Activated CD4-positive, alpha-beta T cell treated with anti-CD3 and anti-CD28 coated beads, Interleukin-2, amount 10 ng/mL, durations not matched to agents 7 days and 5 days (primary cell): ENCODE measurements at places on chromosomes 4 and X. TPM values are rescaled to one million over a fixed set of nuclear protein-coding genes. Genes with fewer than 3 reads are reported as not detected.

PRKG2 gene
- total RNA-seq: 0.25 TPM

- H3K36me3 ChIP-seq: peaks cover 22% of the 10 kb centered on the region
- DNase-seq: peak; percentile 86
- H3K4me3 ChIP-seq: peak overlapping the region; percentile 98
- H3K27me3 ChIP-seq: no peaks in the 10 kb centered on the region
- peak overlapping the region; percentile 100 for H3K27ac ChIP-seq
- H3K4me1 ChIP-seq: peaks cover 33% of the 10 kb centered on the region
Measured at GRCh38 chrX:118495958-118496762, 545 bp downstream of the DOCK11 start.

FAM184B gene
- not detected for total RNA-seq

DNA sequence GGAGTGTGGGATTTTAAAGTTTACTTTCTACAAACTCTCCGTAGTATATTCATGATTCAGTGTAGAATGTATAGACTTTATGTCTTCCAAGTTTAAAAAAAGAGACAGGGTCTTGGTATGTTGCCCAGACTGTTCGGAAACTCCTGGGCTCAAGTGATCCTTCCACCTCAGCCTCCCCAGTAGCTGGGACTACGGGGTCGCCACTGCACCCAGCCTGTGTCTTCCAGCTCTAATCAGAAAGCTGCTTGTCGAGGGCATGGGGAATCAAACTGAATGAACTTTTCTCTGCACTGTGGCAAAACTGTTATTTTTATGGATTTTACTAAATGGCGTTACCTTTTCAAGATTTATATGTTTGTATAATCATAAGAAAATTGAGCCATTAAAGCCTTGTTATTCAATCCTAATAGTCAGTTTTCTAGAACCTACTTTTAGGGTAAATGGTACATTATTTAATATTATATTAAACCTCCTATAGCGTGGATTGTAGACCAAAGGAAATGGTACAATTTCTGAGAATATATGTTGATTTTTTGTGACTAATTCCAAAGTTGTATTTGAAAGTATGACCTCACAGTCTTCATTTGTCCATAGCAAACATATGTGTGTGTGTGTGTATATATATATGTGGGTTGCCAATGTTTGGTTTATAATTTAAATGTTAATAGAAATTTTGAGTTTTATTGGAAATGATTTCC is 1.1 kb downstream of the BLOC1S4 start:
- H3K4me3 ChIP-seq: peak overlapping the region; percentile 85
- peaks cover 32% of the 10 kb centered on the region for H3K4me1 ChIP-seq
- no peak for DNase-seq
- peaks cover 9% of the 10 kb centered on the region for H3K36me3 ChIP-seq

DNA sequence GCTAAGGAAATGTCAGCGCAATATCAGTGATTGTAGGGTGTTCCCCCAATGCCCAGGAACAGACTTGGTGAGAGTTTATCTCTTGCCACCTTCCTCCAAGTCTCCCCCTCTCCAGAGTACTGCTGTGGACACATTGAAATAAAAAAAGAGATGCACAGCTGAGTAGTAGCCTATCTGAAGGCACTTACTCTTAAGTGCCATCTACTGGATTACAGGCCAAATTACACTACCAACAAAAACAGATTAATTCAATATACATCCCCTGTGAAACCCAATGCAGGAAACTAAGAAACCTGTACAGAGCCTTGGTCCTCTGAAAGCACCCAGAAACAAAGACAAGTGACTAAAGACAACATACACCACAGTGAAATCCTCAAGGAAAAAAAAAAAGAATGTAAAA is 460.3 kb downstream of the ZIC3 start:
- no peaks in the 10 kb centered on the region for H3K27me3 ChIP-seq
- no peak overlapping the region for H3K4me3 ChIP-seq
- H3K36me3 ChIP-seq: no peaks in the 10 kb centered on the region

DNA sequence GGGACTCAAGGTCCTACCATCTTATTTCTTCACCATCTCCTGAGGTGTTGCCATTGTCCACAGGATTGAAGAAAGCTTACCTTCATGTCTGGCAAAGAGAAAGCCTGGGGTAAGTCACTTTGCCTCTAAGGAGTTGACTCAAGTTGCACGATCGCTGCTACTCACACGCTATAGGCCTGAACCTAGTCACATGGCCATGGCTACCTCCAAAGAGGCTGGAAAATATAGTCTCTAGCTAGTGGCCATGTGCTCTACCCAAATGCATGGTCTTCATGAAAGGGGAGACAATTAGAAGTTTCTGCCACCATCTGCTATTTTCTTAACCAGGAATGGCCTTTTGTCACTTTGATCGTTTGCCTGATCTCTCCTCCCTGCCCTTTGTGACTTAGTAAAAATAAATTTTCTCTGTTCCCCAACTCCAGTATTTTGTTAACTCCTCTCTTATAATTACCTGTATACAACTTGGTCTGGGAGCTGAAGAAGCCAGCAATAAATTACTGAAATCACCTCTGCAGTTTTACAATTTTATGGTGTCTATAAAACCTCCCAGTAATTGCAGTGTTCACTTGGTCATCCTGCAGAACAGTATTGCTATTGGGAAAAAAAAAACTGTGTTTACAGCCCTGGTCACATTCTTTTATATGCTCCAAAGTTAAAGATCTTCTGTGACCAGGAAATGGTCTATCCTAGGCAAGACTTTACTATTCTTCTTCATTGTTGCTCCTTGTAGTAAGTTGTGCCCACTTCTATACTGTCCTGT is 126.7 kb upstream of the TSPAN5 start:
- peaks cover 1% of the 10 kb centered on the region for H3K27me3 ChIP-seq
- H3K27ac ChIP-seq: no peak overlapping the region
- no peak overlapping the region for H3K4me3 ChIP-seq
- H3K4me1 ChIP-seq: no peaks in the 10 kb centered on the region
- H3K36me3 ChIP-seq: no peaks in the 10 kb centered on the region

DNA sequence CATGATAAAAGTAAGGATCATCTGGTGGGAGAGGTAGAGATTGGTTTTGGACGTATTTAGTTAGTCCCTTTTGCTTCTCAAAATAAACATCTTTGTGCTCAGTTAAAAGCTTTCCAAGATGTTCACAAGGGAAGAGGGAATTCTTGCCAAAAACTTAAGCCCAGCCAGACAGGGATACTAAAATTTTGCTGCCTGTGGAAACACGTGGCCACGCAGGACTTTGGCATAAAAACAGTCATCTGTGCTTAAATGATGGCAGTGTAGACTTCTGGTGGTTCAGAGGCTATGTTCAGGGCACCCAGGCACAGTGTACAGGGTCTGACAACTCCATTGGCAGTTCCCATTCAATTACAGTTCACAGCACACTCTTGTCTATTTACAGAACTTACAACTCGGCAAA is 93.2 kb upstream of the JADE1 start:
- no peaks in the 10 kb centered on the region for H3K36me3 ChIP-seq
- DNase-seq: no peak
- peaks cover 3% of the 10 kb centered on the region for H3K27me3 ChIP-seq
- no peak overlapping the region for H3K27ac ChIP-seq

DNA sequence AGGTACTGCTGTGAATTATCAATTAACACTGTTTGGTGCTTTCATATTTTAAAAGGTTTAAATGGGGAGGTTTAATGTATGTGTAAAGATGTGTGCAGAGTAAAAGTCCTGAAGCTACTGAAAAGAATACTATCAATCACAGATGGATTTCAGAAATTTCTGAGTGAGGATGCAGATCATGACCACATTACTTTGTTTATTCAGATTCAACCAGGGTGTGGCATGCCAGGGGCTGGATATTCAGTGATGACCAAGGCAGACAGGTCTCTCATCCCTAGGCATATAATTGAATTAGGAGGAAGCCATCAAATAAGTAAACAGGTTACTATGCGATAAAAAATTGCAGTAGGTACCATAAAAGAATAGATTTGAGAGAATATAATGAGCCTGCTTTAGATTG is 28.0 kb upstream of the ANKRD50 start:
- H3K36me3 ChIP-seq: no peaks in the 10 kb centered on the region
- H3K4me1 ChIP-seq: no peaks in the 10 kb centered on the region
- DNase-seq: no peak
- no peaks in the 10 kb centered on the region for H3K27me3 ChIP-seq
- H3K4me3 ChIP-seq: no peak overlapping the region
- H3K27ac ChIP-seq: no peak overlapping the region

DNA sequence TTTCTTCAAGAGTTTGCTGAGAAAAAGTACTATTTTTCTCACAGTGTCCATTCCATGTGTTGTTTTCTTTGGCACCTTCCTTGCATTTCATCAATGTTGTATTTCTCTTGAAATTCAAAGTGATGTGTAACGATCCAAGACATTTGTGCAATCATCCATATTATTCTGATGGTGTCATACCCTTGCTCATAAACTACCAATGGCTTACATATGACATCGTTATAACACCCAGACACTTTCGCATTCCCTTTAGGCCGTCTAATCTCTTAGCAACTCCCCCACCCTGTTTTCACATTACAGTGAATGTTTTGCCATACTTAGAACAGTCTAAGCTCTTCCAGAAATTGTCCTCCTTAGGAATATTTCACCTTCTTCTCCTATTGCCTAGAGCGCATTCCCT is 1779.0 kb downstream of the PCDH7 start:
- H3K4me1 ChIP-seq: no peaks in the 10 kb centered on the region
- no peaks in the 10 kb centered on the region for H3K36me3 ChIP-seq
- no peak overlapping the region for H3K4me3 ChIP-seq
- H3K27me3 ChIP-seq: no peaks in the 10 kb centered on the region
- H3K27ac ChIP-seq: no peak overlapping the region

DNA sequence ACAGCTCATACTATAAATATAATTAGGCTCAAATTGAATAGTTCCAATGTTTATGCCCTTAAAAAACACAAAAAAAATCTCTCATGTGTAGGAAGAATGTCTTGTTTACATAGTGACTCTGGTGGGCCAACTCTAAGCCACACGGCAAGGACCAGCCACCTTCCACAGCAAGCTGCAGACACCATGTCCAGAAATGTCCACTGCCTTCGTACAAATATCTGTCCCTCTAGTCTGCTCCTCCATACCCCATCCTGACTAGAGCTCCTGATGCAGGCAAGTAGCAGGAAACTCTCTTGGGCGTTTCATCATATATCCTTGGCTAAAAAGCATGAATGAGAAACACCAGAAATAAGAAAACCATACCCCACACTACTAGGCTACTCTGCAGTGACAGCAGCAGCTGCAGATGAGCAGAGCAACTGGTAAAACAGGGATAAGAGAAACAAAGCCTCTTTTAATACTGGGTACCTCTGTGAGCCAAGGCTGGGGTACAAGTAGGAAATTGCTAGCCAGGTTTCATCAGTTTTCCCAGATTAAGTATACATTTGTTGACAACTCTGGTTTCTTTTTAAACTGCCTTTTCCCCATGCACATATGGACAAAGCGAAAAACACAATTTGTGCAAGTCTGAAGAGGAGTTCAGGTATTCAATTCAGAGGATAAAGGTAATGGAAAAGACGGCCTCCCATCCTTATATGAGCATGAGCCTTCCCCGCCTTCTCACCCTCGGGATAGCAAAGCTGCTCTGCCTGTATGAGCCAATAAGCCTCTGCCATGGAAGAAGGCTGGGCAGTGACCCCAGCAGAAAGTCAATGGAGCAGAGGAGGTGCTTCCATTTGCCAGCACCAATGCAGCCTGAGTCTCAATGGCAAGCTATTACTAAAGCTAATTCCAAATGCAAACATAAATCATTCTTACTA is 245.4 kb downstream of the DCLK2 start:
- H3K4me1 ChIP-seq: no peaks in the 10 kb centered on the region
- H3K27ac ChIP-seq: no peak overlapping the region
- H3K36me3 ChIP-seq: peaks cover 7% of the 10 kb centered on the region
- no peak overlapping the region for H3K4me3 ChIP-seq
- DNase-seq: no peak

SMIM10 gene
- total RNA-seq: not detected

GRCh38 chrX:121216641-121217374 is 169.4 kb downstream of the GLUD2 start:
- no peaks in the 10 kb centered on the region for H3K36me3 ChIP-seq
- H3K4me1 ChIP-seq: no peaks in the 10 kb centered on the region
- no peak overlapping the region for H3K4me3 ChIP-seq
- no peak overlapping the region for H3K27ac ChIP-seq
- no peaks in the 10 kb centered on the region for H3K27me3 ChIP-seq

DNA sequence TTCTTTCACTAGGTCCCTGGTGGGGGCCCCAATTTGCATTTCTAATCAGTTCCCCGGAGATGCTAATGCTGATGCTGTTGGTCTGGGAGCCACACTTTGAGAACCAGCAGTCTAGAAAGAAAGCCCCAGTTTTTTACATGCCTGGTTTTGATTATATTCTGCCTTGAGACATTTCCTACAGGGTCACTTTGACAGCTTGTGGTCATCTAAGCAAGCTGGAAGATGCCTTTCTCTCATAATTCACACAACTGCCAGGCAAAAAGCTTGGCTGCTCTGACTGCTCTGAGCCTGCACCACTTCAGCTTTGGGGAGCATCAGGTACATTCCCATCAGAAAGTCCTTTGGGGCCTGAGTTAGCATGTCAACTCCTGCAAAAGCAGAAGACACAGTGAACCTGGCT is 5.9 kb upstream of the PLAC1 start:
- no peak overlapping the region for H3K4me3 ChIP-seq
- H3K36me3 ChIP-seq: no peaks in the 10 kb centered on the region
- no peak for DNase-seq
- H3K27ac ChIP-seq: no peak overlapping the region
- H3K4me1 ChIP-seq: no peaks in the 10 kb centered on the region
- peaks cover 8% of the 10 kb centered on the region for H3K27me3 ChIP-seq
